Stimulated activated CD4-positive, alpha-beta T cell treated with anti-CD3 and anti-CD28 coated beads, Interleukin-15, amount 100 ng/mL, for 48 hours (primary cell): ENCODE measurements at places on chromosomes 1 and 21.

DNA sequence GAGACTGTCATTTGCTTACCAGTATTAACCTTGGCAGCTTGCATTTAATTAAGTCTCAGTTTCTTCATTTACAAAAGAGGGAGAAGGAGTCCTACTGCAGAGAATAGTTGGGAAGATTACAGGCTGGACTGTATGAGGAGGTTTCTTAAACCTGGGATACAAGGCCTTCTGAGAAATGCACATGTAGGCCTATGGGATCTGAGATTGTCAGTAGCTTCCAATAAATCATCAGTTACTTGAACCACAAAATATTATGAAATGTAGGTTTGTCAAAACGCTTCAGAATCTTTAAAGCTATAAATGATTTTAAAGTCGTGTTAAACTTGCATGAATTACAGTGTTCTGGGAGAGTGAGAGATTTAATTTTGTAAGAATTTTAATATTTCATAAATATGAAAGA is 69.6 kb downstream of the NRIP1 start:
- DNase-seq = no peak

- DNase-seq = no peak
Observed at GRCh38 chr1:214116258-214116657, 128.5 kb downstream of the PROX1 start.

DNA sequence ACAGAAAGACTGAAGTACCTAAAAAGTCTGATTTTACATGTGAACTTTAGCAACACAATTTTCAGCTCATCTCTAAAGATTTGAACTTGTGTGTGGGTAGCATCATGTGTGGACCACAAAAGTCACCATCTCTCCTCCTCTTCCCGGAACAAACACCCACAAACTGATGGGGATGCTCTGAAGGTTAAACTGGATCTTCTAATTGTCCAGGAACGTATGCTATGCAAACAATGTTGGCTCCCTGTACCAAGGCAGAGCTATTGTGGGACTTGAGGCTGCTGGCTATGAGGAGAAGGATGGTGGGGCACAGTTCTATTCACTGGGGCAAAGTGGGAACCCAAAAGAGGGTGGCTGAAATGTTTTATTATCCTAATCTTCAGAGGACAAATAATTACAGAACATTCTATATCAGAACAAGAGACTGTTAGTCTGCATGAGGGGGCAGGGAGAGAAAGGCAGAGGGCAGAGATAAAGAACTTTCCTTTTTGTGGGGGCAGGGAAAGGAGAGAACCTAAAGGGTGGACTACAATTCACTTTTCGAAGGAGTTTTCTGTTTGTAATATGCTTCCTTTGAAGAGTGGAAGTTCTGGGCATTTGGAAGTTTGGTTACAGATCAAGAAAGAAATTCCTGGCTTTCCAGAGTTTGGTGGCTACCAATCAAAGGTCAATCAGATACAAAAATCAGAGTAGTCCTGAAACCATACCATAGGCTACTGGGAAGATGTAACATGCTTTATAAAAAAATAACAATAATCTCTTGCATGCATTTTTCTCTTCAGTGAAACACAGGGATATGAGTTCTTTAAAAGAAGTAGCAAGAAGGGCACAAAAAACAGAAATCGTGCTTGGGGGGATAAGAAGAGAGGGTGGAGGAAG is 62.9 kb downstream of the GADD45A start:
- DNase-seq = no peak

DNA sequence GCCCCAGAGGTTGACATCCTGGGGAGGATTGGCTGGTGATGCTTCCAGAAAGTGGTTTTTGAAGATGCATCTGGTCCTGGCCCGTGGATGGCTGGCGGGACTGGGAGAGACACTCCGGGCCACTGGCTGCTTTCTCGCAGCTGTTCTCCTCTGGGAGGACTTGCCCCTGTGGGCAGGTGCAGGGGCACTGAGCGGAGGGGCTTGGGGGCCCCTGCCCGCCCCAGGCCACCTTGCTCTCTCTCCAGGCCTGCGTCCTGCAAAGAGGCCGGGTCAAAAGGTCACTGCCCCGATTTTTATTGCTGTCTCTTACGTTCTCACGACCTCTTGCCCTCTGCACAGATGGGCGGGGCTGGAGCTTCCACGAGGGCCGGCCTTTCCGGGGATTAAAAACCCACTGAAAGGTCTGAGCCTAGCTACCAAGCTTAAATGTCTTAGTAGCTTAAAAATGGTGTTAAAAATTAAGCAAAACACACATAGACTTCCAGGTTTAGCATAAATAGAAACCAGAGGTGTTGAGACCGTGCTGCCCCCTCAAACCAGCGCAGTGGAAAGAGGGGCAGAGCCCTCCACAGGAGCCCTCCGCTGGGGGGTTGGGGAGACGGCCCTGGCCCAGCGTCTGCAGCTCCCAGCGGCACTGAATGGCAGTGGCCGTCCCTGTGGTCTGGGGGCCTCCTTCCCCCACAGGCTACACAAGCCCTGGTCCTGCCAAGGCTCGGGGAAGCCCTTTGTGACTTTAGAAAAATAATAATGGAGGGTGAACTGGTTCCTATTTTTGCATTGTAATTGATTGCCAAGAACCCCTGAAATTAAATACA is 43.9 kb downstream of the SKI start:
- no peak for DNase-seq

GRCh38 chr1:201554190-201554600 is 15.3 kb downstream of the NAV1 start:
- no peak for DNase-seq

DNA sequence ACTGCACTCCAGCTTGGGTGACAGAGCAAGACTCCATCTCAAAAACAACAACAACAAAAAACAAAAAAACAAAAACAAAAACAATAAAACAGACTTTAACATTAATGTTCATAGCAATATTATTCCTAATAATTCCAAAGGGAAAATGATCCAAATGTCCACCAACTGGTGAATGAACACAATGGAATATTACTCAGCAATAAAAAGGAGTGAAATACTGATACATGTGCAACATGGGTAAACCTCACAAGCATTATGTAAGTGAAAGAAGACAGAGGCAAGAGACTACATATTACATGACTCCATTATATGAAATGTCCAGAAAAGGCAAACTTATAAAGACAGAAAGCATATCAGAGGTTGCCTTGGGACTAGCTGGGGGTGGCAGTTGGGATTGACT is 6.1 kb upstream of the TTF2 start:
- no peak for DNase-seq

GRCh38 chr1:53541761-53542550 is 82.8 kb downstream of the DMRTB1 start:
- no peak for DNase-seq

GRCh38 chr1:178599745-178600144 is 86.8 kb downstream of the TEX35 start:
- no peak for DNase-seq

DNA sequence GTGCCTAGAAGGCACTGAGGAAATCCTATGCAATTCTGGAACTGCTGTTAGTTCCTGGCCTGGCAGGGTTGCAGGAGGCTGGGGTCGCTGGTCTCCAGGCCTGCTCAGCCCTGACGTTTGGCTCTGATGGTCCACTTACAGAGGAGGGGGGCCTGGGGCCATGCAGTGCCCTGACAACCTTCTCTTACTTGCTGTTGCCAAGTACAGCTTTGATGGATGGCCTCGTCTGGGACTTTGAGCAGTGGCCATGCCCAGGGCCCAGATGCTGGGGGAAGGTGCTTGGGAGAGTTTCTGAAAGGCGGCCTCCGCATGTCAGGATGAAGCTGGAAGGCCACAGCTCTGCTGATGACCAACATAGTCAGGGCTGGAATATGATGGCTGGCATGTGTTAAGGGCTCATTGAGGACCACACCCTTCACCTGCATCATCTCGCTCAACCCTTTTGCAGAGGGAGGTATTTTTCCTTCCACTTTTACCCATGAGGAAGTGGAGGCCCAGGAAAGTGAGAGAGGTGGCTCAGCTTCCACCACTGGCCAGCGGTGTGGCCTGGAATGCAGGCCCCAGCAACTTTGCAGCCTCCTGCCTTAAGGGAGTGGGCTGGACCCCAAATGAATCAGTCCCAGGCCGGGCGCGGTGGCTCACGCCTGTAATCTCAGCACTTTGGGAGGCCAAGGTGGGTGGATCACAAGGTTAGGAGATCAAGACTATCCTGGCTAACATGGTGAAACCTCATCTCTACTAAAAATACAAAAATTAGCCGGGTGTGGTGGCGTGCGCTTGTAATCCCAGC is 34.7 kb upstream of the LRRC3 start:
- no peak for DNase-seq

DNA sequence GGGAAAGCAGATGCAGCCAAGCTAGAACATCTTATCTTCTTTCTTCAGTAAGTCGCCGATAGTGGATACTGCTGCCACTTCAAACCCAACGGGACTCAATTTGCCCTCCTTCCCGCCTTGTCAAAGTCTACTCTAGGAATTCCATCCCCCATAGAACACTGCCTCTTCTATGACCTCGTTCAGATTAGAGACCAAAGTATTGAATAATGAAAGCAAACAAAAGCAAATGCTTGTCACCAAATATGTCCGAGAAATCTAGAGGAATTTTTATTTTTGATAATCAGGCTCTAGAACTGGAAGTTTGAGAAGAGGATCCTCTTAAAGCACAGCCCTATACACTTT is 853 bp upstream of the RRAGC start:
- no peak for DNase-seq

DNA sequence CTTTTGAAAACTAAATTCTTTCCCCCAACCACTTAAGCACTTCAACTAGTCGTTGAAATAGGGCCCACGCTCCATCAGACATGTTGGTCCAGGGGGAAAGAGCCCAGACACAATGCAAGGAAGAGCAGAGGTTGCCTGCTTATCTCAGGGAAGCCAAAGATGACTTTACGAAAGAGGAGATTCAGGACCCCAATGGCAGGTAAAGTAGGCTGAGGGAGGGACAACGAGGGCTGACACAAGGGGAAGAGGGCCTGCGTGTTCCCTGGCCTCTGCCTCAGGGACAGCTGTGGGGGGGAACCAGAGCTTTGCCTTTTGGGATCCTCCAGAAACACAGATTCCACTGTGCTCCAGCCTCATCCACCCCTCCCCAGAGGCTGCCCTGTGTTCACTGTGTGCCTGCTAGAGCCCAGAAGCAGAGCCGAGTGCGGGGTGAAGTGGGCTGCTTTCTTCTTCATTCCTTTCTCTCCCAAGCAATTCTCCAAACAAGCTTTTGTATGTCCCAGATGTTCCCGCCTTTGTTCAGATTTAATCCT is 135.5 kb upstream of the GRIK3 start:
- DNase-seq = no peak

GRCh38 chr1:86068841-86069756 is 87.5 kb downstream of the COL24A1 start:
- DNase-seq = no peak

GRCh38 chr1:226082959-226083301 is 20.4 kb downstream of the H3-3A start:
- no peak for DNase-seq

GRCh38 chr1:199218533-199218932 is 579.7 kb downstream of the PTPRC start:
- no peak for DNase-seq

DNA sequence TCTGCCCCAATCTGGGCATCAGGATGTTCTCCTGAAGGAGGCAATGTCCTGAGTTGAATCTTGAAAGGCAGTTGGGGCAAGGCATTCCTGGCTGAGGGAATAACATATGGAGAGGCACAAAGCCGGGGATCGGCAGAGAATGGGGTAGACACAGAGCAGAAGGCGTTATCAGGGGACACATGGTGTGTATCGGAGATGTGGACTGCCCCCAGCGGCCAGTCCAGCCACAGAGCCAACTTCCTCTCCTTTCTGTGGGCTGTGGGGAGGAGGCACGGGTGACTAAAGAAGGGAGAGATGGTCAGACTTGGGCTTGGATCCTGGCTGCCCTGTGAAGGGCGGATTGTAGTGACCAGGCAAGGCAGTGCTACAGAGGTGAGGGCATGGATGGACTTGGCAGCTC is 32.1 kb downstream of the FOXD2 start:
- DNase-seq = no peak

DNA sequence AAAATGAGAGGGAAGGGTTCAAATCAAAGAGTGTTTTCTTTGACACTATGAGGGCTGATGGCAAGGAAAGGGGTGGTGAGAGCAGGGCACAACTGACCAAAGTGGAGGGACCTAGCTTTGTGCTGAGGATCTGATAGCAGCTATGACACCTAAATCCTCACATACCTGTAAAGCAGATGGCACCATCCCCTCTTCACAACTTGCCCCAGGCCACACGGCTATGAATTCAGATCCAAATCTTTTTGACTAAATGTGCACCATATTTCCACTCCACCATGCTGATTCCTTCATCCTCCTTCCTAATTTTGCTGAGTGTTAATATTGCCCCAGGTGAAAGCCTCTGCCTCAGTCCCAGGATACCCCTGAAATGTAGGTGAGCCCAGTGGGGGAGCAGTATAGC is 385.7 kb downstream of the PLPP3 start:
- DNase-seq = no peak

- DNase-seq = no peak
Observed at GRCh38 chr1:16235944-16236510, 956 bp downstream of the CPLANE2 start.

- no peak for DNase-seq
Observed at GRCh38 chr1:151817353-151817730, 12.1 kb upstream of the LINGO4 start.

- no peak for DNase-seq
Observed at GRCh38 chr1:195597891-195598290, 1010.3 kb downstream of the KCNT2 start.

GRCh38 chr1:84223751-84224432 is 77.6 kb upstream of the SAMD13 start:
- no peak for DNase-seq

- no peak for DNase-seq
Observed at GRCh38 chr1:68216089-68216772, 16.1 kb downstream of the WLS start.

DNA sequence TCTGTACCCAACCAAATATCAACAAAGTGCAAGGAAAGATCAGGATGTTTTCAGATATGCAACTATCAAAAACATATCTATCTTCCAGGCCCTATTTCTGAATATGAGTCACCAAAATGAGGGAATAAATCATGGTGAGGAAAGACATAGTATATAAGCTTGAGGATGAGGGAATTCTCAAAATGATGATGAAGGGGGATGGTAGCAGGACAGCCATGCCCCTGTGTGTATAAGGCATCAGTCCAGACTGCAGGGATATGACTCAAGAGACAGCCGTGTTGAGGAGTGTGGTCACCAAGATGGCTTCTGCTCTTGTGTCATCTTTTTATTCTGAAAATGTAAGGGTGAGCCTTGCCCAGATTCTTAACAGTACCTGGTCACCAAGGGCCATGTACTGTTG is 4.4 kb upstream of the WDR64 start:
- no peak for DNase-seq

- DNase-seq = no peak
Observed at GRCh38 chr1:162003830-162004215, 19.8 kb downstream of the OLFML2B start.

- DNase-seq = no peak
Observed at GRCh38 chr1:223411309-223411708, 18.1 kb downstream of the CCDC185 start.

- DNase-seq = no peak
Observed at GRCh38 chr1:168335500-168335899, 54.8 kb downstream of the TBX19 start.

DNA sequence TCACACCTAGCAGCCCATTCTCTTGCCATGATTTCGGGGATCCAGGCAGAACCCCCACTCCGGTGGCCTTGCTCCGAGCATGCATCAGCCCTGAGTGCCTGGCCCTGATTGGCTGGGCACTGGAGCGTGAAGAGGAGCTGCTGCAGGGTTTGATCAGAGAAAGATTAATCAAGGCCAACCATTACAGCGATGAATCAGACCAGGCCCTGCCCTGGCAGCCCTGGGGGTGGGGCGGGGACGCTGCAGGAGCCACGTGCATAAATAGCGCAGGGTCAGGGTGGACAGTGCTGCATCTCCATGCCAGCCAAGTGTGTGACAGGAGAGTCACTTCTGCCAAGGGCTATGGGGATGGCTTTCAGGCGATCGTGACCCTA is 3.4 kb upstream of the FAM131C start:
- DNase-seq = no peak

GRCh38 chr1:40817791-40818263 is 34.2 kb downstream of the KCNQ4 start:
- DNase-seq = no peak
